NCI-H510A treated with DMSO at 0.1 percent for 48 hours (cell line): ENCODE measurements at places on chromosomes 16 and 17.

DNA sequence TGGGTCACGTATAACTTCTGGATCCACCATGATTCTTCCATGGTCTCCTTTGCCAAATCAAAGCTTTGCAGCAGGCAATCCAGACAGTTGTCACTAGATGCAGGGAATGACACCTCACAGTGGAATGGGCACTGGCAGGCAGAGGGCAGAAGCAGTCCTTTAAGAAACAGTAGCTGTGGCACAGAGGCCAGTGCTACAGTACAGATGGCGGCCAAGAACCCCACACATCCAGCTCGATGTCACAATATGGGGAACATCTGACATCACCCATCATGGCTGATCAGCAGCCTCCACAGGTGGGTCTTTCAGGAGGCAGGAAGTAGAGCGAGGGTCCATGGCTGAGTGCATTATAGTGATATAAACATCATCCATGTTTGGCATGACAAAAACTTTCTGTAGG lies 18.8 kb upstream of the ERN1 start:
- DNase-seq, result no peak

GRCh38 chr16:23132775-23133463 lies 16.3 kb downstream of the USP31 start:
- no peak for DNase-seq

GRCh38 chr17:77737442-77738265 lies 220.8 kb upstream of the TNRC6C start:
- DNase-seq, result peak; percentile 97

DNA sequence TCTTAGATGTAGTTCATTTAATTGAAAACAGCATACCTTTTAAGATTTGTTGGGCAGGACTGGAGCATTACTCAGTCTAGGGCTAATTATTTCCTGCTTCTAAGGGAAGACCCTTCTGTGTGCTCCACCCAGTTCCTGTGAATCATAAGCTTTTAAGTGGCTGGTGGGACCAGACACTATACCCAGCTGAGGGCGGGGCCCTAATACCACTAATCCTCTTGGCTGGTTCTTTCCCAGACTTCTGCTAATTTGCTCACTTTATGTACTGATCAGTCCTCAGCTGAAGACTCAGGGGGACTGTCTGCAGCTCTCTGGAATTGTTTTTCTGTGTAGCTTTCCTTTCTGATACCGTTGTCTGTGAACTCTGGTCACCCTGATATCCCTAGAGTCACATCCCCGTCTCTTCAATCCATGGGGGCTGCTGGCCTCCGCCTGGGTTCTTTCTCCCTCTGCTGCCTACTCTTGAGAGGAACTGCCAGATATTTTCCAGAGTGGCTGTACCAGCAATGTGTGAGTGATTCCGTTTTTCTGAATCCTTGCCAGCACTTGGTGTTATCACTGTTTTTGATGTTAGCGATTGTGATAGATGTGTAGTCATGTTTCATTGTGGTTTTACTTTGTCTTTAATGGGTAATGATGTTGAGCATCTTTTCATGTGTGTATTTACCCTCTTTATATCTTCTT lies 35.1 kb downstream of the MFSD11 start:
- DNase-seq, result no peak

DNA sequence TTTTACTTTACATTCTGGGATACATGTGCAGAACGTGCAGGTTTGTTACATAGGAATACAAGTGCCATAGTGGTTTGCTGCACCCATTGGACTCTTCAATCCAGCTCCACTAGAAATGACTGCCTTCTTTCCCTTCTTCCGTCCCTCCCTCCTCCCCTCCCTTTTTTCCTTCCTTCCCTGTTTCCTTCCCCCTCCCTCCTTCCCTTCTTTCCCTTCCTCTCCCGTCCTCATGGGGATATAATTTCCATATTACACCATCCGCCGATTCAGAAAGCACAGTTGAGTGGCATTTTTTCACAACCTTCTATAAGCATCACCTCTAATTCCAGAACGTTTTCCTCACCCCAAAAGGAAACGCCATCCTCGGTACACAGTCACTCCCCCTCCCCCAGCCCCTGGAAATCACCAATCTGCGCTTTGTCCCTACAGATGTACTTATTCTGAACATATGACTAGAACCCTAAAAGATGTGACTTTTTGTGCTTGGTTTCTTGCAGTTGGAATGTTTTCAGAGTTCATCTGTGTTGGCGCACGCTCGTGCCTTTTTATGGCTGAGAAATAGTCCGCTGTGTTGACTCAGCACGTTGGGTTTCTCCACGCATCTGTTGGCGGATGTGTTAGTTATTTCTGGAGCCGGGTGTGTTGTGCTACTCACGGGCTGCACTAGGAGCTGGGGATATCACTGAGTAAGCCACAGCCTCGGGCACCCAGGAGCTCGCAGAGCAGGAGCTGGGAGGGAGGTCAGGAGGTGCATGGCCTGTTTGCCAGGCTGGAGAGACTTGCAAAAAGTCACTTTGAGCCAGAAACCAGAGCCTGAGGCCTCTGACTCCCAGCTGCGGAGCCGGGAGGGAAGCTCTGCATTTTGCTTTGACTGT lies 336.4 kb downstream of the SEC14L1 start:
- DNase-seq, result no peak

DNA sequence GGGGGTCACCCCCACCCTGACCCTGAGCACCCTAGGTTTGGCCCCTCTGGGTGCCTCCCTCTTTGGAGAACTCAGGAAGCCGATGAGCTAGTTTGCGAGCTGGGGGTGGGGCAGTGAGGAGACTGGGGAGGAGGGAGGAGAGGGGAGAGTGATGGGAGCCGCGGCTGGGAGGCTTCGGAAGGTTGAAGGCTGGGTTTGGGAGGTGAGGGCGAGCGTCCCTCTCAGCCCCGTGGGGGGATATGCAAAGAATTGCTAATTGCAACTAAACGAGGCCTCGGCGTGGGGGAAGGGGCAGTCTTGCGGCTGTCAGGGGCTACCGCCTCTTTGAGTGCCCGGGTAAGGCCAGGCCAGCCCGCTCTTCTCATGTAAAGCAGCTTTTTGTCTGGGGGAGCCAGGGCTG lies 17.6 kb upstream of the FZD2 start:
- no peak for DNase-seq

GRCh38 chr16:73418691-73419090 lies 370.8 kb upstream of the ZFHX3 start:
- no peak for DNase-seq

DNA sequence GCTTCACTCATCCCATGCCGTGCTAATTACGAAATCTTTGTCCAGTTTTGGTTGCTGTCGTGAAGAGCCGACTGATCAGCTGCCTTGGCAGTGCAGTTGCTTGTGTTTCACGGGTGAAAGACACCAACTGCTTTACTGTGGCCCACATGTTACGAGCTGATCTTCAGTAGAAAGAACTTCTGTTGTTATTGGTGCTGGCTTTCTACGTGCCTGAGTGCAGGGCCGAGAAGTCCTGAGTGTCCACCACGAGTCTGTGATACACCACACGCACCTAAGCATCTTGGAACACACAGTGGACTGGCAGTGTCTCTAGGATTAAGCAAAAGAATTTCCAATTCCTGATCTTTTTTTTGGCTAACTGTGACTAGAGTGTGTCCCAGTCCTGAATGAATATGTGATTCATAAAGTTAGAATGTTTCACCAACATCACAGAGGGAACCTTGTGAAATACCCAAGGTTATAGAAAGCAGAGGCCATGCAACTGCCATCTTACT lies 70.4 kb upstream of the CLEC18A start:
- DNase-seq, result no peak
